IPS DF 6.9 (cell line): ENCODE measurements at places on chromosomes 3 and 15.

DNA sequence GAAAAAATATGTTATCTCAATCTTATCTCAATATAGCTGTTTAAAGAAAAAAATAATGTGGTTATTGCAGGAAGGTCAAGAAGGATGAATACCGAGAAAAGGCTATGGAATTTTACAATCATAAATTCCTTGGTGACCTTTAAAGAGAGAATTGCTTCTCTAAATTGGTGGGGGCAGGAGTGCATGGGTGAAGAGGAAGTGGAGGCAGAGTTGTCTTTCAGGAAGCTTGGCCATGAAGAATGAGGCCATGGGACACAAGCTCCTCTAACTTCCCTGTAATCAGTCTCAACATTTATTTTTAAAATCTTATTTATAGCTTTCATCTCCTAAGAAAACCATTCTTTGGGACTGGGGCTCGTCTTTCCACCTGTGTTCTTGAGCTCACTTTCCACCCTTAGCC lies 22.4 kb upstream of the ALDH1A2 start:
- DNase-seq, result no peak

DNA sequence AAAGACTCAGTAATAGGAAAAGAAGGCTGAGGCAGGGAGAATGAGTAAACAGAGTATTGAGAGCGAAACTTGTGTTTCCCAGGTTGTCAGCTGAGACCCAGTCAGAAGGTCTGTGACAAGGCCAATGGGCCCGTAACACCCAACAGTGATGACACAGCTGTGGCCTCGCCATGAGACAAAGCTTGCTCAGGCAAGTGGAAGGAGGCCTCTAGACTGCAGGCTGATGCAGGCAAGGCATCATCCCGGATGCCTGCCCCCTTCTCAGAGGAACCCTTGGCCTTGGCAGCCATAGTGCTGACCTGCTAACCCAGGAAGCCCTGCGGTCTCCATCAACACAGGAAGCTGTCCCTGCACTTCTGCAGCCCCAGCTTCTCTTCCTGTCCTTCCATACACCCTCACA lies 15.4 kb downstream of the RAB6B start:
- DNase-seq, result no peak

DNA sequence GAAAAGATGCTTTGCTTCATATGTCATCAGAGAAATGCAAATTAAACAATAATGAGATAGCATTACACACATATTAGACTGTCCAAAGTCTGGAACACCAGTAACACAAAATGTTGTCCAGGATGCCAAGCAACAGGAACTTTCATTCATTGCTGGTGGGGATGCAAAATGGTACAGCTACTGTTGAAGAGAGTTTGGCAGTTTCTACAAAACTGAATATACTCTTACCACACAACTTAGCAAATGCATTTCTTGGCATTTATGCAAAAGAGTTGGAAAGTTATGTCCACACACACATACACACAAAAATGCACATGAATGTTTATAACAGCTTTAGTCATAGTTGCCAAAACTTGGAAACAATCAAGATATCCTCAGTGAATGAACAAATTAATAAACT lies 195.2 kb upstream of the MME start:
- no peak for DNase-seq

DNA sequence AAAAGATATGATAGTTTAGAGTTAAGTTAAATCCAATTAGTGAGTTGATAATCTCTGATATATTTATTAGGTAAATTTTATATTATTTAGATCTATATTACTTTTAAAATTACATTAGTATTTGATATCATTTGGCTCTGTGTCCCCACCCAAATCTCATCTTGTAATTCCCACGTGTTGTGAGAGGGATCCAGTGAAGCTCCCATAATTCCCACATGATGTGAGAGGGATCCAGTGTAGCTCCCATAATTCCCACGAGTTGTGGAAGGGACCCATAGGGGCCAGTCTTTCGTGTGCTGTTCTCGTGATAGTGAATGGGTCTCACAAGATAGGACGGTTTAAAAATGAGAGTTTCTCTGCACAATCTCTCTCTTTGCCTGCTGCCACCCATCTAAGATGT lies 1183.6 kb downstream of the NSUN3 start:
- DNase-seq, result no peak

DNA sequence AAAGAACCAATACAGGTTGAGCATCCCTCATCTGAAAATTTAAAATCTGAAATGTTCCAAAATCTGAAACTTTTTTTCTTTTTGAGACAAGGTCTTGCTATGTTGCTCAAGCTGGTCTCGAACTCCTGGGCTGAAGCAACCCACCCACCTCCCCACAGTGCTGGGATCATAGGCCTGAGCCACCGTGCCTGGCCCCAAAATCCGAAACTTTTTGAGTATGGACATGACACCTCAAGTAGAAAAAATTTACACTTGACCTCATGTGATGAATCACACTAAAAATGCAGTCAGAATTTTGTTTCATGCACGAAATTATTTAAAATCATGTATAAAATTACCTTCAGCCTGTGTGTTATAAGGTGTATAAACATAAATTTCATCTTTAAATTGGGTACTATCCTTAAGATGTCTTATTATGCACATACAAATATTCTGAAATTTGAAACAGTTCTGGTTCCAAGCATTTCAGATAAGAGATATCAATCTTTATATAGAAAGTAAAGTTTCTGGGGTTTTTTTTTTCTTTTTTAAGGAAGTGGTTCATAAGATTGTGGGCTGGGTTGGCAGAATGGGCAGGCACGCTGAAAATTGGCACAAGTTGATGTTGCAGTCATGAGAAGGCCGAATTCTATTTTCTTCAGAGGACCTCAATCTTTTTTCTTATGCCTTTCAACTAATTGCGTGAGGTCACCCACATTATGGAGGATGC lies 72.5 kb downstream of the SPRED1 start:
- no peak for DNase-seq

DNA sequence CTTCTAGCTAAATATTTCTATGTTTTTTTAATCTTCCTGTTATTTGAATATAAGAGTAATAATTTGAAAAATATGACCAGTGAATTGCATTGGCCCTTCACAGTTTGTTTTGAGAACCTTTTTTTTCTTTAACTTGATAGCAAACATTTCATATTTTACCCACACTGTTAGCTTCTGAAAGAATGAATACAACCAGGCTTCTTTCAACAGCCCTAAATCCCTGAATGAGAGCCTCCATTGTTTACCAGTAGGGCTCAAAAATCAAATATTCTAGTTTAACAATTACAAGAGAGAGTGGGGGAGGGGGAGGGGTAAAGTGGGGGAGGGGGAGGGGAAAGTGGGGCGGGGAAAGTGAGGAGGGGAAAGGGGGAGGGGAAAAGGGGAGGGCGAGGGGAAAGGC lies 14.5 kb upstream of the TOP2B start:
- no peak for DNase-seq

DNA sequence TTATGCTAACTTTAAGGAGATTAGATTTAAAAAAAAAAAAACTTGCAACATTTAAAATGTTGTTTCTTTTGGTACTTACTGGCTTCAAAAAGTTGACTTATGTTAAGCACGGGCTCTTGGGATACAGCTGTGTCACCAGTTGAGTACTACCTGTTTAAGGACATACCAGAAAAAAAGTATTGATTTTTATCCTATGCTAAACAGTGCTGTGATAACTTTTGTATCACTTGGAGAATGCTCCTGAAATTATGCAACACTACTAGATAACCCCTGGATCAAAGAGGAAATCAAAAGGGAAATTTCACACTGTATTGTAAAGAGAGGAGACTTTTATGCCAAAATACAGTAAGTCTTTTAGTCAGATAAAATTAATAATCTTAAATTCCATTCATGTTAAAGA lies 77.7 kb downstream of the SLMAP start:
- DNase-seq, result no peak

- no peak for DNase-seq
Measured at GRCh38 chr15:29005931-29006330, 120.2 kb downstream of the APBA2 start.

GRCh38 chr15:48581219-48581618 lies 64.3 kb downstream of the FBN1 start:
- no peak for DNase-seq

DNA sequence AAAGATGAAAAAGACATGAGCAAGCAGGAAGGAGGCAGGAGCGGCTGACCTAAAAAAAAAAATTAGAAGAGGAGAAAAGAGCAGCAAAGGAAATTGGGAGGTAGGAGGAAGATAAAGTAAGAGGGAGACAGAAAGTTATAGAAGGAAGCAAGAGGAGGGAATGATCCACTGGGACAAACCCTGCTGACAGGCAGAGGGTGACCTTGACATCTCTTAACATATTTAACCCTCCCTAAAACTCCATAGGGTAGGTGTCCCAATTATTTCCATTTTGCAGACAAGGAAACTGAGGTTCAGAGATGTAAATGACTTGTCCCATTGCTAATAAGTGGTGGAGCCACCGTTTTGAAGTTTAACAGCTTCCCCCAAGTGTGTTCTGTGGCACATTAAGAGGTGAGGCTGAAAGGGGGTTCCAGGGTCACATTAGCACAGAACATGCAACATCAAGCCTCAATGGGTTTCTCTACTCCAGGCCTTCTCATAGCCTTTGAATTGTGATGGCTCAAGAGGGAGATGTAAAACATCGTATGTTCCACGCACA lies 37.4 kb upstream of the PRICKLE2 start:
- DNase-seq, result no peak

GRCh38 chr3:30644615-30645014 lies 38.2 kb downstream of the TGFBR2 start:
- DNase-seq, result no peak

- no peak for DNase-seq
Measured at GRCh38 chr3:42746455-42747450, 26.3 kb downstream of the CCDC13 start.

- DNase-seq, result no peak
Measured at GRCh38 chr15:89654301-89654761, 936 bp downstream of the KIF7 start.

DNA sequence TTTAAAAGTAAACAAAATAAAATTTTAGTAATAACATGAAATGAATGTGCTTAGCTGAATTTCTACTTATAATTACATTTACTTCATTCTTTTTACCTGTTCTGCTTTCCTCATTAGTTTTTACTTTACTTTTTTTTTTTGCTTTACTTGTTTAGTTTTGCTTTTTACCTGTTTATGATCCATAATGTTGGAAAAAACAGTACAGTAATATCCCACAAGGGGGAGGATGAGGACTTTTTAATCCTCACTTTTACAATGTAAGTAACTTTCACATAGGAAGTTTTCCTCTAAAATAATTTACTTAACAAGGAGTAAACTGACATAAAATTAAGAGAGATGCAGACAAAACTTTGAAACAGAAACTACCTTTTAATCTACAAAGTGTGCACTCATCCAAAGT lies 268.7 kb downstream of the TBC1D5 start:
- DNase-seq, result no peak

- no peak for DNase-seq
Measured at GRCh38 chr3:157631478-157631877, 128.3 kb upstream of the VEPH1 start.

DNA sequence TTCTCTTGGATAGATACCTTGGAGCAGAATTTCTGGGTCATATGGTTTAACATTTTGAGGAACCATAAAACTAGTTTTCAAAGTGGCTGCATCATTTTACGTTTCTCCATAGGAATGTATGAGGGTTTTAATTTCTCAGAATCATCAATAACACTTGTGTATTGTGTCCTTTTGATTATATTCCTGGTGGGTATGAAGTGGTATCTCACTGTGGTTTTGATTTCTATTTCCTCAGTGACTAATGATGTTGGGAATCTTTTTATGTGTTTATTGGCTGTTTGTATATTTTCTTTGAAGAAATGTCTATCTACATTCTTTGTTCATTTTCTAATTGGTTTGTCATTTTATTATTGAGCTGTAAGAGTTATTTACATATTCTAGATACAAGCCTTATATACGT lies 28.8 kb downstream of the CDIN1 start:
- DNase-seq, result no peak

- DNase-seq, result no peak
Measured at GRCh38 chr3:149390294-149390693, 12.8 kb upstream of the TM4SF1 start.

DNA sequence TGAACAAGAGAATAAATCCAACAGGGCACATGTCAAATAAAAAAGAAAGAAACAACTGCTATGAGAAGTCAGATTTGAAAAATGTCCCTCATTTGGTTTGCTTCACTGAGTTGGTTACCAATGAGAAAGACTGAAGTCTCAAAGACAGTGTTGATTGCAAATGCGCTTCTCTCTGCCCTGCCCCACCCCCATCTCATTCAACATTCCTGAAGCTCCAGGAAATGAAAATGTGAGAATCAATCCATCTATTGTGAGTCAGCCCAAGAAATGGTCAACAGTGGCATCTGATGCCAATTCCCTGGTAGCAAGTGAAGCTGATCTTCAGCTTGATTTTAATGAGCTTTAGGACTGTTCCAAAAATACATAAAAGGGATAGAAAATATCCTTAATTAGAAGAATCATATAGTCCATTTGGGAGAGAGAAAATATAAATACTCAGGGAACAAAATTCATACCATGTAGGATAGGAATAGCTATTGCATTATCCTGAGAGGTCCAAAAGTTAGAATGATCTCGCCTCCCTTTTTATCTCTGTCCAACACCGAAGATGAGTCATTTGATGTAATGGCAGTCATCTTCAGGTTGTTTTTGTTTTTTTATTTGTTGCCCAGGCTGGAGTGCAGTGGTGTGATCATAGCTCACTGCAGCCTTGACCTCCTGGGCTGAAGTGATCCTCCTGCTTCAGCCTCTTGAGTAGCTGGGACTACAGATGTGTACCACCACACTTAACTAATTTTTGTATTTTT lies 200.3 kb upstream of the UMPS start:
- no peak for DNase-seq

DNA sequence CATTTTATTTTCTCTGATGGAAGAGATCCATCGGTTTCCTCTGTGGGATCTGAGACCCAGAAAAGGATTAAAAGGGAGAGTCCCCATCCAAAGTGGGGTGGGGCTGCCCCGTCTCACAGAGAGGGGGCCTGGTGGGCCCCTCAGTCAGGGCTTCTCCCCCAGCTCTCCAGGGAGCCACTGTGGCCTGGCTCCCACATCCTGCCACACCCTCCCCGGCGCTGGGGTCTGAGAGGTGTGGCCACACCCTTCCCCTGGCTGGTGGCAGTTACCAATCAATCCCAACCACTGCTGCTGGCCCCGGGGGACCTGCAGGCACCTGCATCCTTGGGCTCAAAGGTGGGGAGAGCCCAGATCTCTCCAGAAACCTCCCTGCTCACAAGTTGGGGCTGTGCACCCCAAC lies 161.8 kb upstream of the IQSEC1 start:
- no peak for DNase-seq

DNA sequence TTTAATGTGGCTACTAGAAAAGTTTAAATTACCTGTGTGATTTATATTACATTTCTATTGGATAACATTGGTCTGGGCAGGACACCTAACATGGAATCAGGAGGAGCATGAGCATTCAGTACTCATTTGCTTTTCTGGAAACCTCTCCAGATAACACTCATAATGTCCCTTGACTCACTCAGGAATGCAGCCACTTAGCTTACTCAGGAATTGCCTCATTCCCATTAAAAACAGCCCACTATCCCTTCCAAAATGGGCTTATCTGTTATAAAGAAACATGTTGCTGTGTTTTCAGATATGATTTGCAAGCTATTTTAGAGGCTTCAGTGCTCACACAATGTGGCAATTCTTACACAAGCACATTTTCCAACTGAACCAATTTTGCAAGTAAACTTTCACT lies 17.1 kb downstream of the GBE1 start:
- no peak for DNase-seq

GRCh38 chr15:69385831-69386230 lies 28.3 kb upstream of the KIF23 start:
- no peak for DNase-seq

GRCh38 chr3:108133858-108134554 lies 43.2 kb upstream of the CD47 start:
- DNase-seq, result no peak

GRCh38 chr3:65619888-65620287 lies 418.8 kb downstream of the MAGI1 start:
- no peak for DNase-seq

GRCh38 chr15:83372434-83372891 lies 74.7 kb upstream of the SH3GL3 start:
- no peak for DNase-seq
